ENCODE measurements at places on chromosomes 2 and 18.
A peak's percentile ranks its signal among the peaks of the same experiment; 100 is the strongest.

DNA sequence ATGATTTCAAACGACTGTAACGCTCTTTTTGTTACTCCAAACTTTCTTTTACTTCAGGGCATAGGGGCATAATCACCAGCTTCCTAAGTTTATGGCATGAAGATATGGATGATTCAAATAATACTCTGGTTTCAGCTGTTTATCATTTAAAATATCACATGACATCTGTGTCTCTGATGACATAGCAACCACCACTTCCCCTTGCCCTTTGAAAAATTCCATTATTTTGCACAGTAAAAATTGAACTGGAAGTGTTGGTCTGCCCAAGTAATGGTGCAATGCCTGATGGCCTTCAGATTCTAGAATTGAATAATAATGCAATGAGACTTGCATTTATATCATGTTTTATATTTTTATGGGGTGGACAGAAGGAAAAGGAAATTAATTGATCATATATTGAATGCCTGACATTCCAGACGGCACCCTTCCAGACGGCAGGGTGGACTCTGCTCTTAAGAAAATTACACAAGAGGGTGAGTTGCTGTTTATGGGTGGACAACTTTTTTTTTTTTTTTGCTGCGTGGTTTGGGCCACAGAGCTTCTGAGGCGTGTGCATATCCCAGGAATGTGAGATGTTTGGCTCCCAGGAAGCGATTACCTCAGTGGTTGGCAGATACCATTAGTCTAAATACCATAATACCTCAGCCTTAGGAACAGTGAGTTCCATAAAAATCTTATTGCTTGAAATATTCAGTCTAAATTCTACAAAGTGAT lies 101.7 kb upstream of the ZNF521 start:
- no peak for DNase-seq

- no peak for DNase-seq
These were observed 52.7 kb upstream of the ALK start for GRCh38 chr2:29974086-29974485.

- DNase-seq, result no peak
These were observed 75.4 kb upstream of the MAP4K3 start for GRCh38 chr2:39512434-39512935.

- DNase-seq, result no peak
These were observed 1.5 kb downstream of the FHOD3 start for GRCh38 chr18:36299015-36299414.

DNA sequence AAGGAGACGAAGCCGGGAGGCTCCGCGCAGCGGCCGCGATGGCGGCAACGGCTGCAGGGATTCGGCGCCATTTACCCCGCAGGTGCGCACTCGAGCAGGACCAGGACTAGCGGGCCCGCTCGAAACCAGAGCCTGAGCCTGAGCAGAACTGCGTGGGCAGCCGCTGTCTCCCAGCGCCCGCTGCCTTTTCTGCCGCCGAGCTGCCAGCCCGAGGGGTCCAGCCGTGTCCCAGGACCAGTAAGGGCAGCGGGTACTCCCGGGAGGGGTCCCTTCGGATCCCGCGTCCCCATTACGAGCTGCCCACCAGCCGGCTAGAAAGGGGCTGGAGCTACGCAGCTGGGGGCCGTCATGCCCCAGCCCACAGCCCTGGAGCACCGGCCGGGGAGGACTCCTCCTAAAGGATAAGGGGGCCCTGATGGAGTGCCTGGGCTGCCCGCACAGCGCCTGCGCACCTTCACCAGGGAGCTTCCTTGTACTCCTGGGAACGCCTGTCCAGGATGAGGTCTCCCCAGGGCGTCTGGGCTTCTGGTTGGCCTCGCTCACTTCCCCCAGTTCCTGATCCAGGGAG lies 9.9 kb downstream of the ALPP start:
- DNase-seq, result no peak

- no peak for DNase-seq
These were observed 430.9 kb upstream of the KCNH7 start for GRCh38 chr2:163269374-163270021.

DNA sequence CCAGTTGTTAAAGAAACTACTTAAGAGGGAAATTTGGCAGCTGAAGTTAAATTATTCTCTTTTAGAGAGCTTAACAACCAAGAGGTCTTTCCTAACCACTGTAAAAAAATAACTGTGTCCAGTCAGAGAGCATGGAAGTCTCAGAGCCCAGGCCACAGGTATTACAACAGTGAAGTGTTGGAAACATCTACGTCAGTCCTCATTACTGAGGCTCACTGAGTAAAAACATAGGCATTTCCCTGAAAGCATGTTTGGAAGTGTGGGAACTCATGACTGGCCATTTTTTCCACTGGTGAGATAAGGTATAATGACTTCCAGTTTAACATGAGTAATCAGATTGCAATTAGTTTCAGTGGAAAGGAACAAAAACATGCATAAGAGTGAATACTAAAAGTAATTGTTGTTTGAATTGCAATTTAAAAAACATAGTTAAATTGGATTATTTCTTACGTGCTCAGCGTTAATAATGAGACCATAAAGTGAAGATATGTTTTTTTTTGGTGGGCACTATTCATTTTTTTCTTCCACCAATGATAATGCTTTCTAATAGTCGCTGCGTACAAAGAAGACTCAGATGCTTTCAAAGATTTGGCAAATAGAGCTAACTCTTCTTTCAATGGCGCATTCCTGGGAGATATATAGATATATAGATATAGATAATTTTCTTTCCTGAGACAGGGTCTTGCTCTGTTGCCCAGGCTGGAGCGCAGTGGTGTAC lies 60.8 kb downstream of the EFEMP1 start:
- no peak for DNase-seq

DNA sequence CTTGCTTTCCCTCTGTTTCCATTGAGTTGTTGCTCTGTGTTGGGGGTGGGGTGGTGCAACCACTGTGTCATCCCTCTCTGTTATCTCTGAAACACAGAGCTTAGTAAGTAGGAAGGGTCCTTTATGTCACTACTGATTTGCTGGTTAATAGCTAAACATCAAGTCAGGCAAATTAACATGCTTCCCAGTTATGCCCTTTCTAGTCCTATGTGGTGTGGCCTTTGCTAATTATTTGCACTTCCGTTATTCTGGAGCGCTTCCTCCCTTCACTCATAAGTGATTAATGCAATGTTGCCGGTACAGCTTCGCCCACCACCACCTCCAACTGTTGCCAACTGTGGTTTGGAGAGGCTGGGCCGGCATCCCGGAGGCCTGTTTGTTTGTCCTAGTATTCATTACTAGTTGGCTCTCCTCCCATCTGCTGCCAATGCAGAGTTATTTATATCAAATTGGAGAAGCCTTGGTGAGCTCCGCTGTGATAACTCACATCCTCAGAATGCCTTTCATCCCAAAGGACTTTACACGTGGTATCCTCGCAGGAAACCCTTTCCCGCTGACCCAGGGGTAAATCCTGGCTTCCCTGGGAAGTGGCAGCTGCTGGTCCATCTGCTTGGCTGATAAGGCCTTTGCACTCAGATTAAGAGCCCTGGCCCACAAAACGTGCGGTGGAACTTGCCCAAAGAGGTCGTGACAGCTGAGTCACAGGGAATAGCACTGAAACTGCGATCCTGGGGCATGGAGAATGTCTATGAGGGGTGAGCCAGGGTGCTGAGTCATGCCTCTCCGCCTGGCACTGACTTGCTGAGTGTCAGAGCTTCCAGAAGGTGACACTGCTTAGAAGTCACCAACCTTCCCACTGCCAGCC lies 72.0 kb upstream of the ZCCHC2 start:
- no peak for DNase-seq

- DNase-seq, result no peak
These were observed 36.8 kb upstream of the VPS54 start for GRCh38 chr2:64056021-64056420.

- DNase-seq, result no peak
These were observed 92.4 kb downstream of the PLB1 start for GRCh38 chr2:28588292-28588670.

GRCh38 chr18:57589161-57589560 lies 2.7 kb upstream of the FECH start:
- DNase-seq, result no peak

DNA sequence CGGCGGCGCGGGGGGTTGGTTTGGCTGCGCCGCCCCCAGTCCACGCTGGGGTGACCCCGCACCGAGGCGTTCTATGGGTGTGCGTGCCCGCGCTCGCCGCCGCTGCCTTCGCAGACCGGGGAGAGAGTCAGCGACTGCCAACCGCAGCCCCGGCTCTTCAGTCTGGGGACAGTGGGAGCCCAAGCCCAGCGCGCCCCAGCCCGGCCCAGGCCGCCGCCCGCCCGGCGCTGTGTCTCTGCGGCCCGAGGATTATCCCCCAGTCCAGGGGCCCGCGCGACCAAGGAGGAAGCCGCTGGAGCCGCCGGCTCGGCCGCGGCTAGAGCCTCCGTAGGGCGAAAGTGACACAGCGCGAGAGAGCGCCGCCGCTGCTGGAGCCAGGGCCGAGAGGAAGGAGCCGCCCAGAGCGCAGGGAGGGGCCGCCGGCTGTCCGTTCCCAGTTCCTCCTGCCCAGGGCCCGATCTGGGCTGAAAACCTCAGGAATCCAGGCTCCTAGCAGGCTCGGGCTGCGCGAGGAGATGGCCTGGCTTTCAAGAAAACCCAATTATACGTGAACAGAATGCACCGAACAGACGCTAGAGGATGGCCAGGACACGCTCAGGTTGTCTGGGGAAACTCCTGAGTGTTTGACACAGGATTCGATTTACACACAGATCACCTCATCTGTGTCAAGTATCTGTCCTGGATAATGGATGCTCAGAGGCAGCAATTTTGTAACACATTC lies 2.4 kb downstream of the CTIF start:
- peak; percentile 5 for DNase-seq

DNA sequence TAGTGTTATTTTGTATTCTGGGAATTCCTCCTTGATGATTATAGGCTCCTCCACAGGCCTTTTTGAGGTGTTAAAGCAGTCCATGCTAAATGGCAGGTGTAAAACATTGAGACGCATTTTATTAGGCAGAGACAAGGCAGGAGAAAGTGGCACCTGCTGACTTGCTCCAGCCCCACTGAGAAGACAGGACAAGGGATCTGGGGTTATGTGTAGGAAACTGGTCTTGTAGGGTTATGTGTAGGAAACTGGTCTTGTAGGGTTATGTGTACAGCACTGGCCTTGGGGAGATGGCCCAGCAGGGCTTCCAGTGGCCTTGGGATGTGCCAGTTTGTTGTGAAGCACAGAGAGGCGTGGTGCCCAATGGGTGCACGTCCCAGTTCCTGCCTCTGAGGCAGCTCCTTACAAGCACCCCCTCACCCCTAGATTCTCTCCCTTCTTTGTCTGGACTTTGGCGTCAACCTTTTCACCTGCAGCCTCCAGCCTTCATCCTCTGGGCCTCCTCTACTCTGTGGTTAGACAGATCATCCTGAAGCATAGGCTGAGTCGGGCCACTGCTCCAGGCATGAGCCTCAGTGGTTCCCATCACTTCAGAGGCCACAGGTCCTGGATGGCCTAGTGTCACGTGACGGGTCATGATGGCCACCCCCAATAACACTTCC lies 921 bp upstream of the FABP1 start:
- no peak for DNase-seq

DNA sequence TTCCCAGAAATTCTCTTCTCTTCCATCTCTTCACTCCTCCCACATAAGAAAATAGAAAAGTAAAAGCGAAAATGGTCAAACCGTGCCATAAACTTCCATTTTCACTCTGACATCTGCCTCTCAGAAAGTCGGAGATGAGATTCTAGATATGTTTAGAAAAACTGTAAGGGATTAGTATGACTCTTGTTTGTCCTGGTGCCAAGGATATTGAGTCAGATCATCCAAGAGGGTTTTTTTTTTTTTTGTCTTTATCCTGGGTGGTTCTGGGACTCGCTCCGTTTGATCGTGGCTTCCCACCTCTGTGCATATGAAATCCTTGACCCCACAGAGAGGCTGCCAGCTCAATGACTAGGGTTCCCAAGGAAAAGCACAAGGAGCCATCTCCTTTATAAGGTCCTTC lies 17.3 kb downstream of the EN1 start:
- DNase-seq, result no peak

All from T-helper 1 cell (primary cell).